ENCODE measurements at places on chromosomes 6 and 20. TPM values are rescaled to one million over a fixed set of nuclear protein-coding genes. Genes with fewer than 3 reads are reported as not detected.

GRCh38 chr6:119445666-119446065 lies 96.1 kb upstream of the MAN1A1 start:
- no peak for DNase-seq

DNA sequence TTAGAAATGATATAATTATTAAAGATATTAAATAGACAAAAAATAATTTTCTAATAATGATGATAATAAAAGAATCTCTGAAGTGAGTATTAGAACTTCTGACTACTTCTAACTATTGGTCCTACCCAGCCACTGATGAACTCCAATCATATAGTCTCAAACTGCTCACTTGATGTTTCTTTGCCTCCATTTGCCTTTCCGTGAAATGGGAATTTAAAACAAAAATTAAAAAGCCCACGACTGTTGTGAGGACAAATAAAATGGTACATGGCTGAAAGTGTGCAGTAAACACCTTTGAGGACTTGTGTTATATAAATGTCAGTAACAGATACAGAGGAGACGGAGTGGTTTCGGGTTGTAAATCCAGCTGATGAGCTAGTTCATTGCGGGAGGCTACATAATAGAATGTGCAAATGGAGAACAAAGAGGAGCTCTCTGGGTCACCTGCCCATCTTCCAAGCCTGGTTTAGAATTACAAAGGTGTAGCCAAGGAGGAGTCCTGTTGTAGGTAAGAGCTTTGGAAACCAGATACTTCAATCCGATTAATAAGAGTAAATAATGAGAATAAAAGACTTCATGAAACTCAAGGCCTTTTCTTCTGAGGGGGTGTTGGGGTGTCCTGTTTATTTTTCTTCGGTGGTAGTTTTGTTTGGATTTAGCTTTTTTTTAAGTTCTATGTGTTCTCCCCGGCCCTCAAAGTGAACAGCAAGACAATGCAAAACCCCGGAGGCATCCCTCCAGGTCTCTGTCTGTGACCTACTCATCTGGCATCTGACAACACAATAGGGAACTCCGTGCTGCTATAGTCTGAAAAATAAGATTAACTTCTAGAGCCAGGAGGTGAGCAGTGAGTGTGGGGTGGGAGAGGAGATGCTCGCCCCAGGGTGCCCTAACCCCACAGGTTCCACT lies 4.4 kb upstream of the PXDC1 start:
- no peak for DNase-seq

GRCh38 chr6:2434912-2435311 lies 189.5 kb upstream of the GMDS start:
- no peak for DNase-seq

DNA sequence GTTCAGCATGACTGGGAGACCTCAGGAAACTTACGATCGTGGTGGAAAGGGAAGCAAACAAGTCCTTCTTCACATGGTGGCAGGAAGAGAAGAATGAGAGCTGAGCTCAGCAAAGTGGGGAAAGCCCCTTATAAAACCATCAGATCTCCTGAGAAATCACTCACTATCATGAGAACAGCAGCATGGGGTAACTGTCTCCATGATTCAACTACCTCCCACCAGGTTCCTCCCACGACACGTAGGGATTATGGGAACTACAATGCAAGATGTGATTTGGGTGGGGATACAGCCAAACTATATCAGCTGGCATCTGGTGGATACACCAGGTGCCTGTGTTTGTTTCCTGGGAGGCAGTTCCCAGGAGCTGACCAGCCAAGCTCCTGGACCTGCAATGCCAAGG lies 4.9 kb downstream of the DDO start:
- DNase-seq = no peak

GRCh38 chr20:53795170-53795569 lies 201.5 kb upstream of the ZNF217 start:
- no peak for DNase-seq

DNA sequence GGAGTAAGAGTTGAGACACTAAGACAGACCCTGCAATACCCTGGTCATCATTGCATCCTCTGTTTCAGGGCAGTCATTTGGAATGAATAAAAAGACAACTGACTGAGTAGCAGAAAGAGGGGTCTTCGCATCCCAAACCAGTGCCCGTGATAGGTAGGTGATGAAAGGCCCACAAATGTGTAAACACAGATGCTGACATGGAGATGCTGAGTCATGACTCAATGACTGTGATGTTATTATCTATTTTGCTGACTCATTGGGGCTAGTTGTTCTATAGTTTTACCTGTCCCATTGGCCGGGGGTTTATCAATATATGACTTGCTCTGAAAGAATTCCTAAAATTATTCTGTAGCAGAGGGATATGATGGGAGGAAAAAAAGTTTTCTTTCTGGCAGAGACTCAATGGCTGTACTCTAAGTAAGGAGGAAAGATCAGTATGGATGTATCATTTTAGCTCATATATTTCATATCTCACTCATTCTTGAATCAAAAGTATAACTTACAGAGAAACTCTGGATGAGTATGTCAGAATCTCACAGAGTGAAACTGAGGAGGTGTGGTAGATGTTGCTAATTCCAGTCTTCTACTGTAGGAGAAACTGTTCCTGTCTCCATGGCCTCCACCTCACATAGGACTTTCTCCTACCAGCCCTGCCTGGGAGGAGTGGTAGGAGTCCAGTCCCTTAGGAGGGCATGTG lies 119.9 kb upstream of the PREP start:
- DNase-seq = no peak

DNA sequence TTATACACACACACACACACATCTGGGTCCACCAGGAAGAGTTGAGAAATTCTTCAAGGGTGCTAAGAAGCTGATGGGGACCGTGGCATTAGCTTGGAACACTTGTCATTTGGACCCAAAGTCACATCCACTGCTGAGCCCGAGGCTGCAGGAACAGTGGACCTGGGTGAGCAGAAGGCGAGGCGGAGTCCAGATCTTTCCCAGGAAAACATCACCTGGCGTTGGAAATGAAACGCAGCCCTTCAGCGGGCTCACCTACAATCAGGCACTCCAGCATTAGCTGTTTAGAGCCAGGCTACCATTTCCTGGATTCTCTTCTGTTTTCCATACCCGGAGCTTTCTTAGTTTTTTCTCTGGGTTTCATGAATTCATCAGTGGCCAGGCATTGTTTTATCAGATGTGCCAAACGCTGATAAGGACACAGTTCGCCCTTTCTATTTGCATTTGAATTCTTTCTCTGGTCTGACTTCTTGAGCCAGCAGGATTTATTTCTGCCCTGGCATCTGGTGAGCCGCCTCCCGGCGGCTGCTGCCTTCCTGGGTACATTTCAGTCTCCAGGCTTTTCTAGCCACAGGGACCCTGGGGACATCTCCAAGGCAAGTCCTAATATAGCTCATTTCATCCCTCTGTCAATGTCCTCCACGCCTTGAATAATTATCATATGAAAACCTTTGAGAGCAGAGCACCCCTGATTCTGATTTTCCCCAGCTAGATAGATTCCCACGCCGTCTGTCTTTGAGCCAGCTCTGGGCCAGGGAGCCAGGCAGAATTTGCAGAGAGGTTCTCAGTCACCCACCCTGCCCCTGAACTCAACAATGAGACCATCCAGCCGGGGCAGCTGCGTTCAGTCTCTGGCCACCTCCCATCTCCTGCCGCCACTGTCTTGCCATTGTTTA lies 170.9 kb downstream of the TTLL2 start:
- no peak for DNase-seq

GRCh38 chr6:21180155-21180554 lies 413.4 kb upstream of the SOX4 start:
- no peak for DNase-seq

DNA sequence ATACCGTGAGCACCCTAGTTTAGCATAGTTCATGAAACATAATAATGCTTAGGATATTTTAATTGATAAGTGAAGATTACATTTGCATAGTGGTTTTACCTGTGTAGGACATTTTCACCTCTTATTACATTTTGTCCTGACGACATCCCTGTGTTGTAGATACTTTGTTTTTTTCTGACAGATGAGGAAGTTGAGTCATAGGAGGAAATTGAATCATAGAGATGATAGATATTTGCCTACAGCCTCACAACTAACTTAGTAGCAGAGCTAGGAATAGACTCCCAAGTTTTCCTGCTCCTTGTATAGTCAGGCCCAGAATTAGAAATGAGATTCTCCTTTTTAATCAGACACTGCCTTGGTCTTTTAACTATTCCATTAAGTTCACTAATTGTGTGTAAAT lies 100.5 kb upstream of the SUPT3H start:
- DNase-seq = no peak

DNA sequence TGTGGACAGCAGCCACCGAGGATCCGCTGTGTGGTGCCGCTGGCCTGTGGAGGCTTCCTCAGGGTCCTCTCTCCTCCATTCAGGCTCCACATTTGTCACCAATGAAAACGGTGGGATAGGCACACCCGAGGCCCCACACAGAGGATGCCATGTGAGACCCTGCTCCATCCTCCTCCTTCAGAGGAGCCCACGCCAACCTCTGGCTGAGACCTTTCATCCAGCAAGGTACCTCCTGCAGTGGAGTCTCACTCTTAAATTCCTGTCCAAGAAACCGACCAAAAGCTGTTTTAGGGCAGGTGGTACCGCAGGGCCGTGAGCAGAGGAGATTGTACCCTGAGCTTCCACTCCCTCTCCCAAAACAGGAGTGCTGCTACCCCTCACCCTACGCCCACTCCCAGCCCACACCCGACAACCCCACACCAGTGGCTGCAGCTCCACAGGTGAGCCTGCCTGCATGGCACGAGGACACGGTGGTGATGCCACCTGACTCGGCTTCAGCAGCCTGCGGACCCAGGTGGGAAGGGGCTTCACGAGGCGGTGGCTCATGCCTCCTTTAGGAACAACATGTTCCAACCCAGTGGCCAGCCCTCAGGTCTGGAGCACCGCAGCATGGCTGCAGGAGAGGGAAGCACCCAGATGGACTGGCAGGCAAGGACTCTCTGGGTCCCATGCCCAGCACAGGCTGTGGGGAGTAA lies 237.6 kb upstream of the AFDN start:
- no peak for DNase-seq

DNA sequence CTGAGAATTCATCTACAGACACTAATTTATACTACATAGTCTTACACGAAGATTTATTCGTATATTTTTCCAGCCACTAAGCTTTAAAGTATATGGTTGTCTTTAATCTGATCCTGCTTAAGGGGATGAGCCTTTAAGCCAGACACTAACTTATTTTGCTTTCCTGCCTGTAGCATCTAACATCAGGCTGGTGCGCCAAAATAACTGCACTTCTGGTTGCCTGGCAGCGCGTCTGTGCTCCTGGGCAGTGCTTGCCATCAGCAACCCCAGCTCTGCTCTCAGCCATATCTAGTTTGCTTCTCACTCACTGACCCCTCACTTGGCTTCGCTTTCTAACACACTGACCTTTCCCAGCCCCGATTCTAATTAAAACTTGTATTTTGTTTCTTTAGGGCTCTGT lies 21.8 kb downstream of the HMGCLL1 start:
- no peak for DNase-seq

DNA sequence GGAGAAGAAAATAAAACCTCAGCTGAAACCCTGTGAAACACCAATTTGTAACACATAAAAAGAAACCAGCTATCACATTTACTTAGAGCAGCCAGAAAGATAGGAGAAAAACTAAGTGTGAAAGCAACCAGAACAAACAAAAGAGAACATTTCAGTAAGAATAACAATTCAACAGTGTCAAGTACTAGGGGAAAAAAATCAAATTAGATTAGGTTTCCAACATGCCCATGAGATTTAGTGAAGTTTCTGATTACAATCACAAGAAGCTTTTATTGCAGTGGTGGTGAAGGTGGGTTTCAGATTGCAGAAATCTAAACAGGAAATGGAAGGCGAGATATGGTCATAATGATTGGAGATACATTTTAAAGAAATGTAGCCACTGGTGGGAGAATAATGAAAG lies 22.1 kb upstream of the TRDN start:
- peak; percentile 21 for DNase-seq

- no peak for DNase-seq
These were observed 277.5 kb downstream of the MEI4 start for GRCh38 chr6:77930382-77930781.

GRCh38 chr6:156359912-156360311 lies 417.3 kb upstream of the ARID1B start:
- no peak for DNase-seq

Gene SLC16A10
- polyA plus RNA-seq = 24.5 TPM

Measured in renal pelvis (tissue), 12 donors.